ENCODE measurements at places on chromosomes 5 and 9.
A peak's percentile ranks its signal among the peaks of the same experiment; 100 is the strongest.

GRCh38 chr9:120603591-120603990, 23.6 kb upstream of the CDK5RAP2 start:
- no peak for DNase-seq

DNA sequence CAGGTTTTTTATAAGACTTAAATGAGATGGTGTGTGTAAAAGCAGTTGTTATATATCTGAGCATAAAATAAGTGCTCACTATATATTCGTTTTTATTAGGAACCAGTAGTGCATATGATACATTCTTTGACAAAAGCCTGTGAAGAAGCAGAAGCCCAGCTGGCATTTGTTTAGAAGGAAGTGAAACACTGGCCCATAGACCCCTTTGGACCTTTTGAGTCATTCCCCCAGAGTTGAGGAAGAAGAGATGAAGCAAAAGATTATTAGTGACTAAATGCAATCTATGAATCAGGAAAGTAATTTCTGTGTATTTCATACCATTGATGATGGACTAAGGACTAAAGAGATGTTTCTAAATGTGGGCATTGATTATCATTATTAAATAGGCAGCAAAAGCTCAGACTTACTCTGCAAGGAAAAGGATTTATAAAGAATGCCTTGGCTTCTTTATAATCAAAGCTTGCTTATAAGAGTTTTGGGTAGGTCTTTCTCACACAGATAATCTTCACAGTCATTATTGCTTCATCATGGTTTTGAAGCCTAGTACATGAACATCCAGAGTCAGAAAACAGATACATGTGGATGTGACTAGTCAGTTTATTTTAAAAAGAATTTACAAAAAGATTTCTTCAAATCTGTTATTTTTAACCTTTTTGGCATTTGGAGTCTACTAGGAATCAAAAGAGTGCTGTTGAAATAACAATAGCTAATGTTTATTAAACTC, 16.9 kb upstream of the FER start:
- peak; percentile 8 for DNase-seq

DNA sequence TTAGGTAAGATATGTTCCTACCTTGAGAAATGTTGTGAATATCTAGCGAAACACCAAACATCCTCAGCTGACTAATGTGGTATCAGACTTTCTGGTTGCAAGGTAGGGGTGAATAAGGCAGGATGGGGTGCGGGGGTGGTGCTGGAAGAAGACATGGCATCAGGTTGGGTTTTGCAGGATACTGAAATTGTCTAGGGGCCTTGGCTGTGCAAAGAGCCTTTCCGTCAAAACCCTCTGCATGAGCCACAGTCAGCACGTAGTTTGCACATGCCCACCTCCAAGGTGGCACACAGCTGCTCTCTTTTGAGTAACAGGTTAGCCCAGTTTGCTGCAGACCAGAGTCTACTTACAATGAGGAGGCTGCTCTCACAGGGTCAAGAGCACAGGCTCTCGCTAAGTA, 42.0 kb downstream of the SFXN1 start:
- no peak for DNase-seq

DNA sequence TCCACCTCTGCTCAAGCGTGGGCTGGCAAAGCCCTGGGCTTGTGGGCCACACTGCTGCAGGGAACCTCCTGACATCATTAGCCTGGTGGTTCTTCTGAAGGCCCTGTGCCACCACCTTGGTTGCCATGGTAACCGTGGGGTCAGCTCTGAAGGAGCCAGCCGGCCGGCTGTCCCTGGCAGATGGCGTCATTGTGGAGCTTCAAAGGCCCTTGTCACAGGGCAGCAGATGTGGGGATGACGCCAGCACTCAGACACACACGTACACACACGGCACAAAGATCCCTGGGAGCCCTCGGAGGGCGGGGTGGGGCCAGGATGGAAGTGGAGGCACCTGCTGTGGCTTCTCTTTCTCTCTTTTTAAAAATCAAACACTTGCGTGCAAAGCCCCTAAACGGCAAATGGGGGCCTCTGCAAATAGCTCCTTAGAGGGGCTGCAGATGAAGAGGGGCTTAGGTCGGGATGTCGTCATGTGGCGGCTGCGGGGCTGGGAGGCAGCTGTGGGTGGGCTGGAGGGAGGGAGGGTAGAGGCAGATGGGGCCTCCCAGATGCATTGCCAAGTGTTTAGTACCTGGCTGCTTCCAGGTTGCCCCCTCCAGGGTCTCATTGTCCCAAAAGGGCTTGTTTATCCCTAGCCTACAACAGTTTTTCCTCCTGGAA, 19.5 kb upstream of the RPL26L1 start:
- DNase-seq: no peak

DNA sequence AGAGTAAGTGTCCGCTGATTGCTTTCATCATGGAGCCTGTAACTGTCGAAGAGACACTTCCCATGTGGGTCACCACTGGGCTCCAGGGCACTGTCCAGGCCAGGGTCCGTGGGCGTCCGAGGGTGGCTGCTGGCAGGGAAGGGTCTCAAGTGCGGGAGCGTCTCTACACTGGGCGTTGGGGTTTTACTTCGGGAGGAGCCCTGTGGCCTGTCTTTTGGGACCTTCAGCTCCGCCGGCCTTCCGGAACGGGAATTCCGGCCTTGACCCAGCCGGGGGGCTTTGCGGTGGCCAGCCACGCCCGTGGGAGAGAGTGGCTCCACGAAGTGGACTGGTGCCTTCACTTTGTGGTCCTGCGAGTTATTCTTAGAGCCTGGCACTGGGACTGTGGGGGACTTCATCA, 86.2 kb downstream of the CAMSAP1 start:
- DNase-seq: no peak

DNA sequence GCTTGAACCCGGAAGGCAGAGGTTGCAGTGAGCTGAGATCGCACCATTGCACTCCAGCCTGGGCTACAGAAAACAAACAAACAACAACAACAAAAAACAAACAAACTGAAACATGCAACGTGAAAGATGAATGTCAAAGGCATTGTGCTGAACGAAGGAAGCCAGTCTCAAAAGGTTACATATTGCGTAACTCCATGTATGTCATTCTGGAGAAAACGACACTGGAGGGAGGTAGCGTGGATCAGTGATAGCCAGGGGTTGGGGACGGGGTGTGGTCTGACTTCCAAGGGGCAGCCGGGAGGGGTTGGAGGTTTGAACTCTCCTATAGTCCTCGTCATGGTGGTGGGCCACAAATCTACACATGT, 12.1 kb upstream of the WDR5 start:
- no peak for DNase-seq

DNA sequence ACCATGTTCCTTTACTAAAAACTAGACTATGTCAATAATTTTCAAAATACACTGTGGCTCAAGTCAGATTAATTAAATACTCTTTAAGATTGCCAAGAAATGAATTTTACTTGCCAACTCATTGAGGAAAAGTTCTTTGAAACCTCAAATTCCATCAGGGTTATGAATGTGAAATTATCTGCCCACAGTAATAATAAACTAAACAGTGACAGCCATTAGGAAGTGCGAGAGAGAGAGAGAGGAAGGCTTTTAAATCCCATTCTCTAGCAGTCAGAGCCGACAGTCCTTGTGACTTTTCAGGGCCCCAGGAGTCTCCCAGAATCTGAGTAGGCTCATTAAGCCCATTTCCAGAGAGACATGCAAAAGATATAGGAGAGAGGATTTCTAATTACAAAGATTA, 236.1 kb downstream of the MARCHF11 start:
- DNase-seq: no peak

GRCh38 chr5:78886341-78887230, 98.5 kb downstream of the ARSB start:
- DNase-seq: no peak

GRCh38 chr9:14349447-14350348, 35.8 kb upstream of the NFIB start:
- no peak for DNase-seq

DNA sequence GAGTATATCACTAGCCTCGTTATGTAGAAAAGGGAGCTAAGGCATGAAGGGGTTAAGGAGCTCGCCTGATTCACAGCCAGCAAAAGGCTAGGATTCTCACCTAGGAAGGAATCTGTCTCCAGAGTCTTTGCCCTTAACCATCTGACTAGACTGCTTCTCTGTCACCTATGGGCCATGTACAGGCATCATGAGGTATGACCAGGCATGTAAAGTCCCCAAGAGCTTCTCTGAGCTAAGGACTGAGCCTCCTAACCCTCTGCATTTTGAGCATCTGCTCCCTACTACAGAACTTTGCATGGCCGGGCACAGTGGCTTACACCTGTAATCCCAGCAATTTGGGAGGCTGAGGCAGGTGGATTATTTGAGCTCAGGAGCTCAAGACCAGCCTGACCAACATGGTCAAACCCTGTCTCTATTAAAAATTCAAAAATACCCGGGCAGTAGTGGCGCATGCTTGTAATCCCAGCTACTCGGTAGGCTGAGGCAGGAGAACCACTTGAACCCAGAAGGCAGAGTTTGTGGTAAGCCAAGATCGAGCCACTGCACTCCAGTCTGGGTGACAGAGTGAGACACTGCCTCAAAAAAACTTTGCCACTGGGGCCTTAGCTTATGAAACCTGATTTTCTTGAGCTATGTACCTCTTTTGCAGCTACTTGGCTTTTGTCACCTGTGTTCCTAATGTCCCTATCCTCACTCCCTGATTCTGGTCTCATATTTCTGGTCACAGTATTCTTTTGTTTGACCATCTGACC, 33.2 kb upstream of the IL7R start:
- DNase-seq: no peak

DNA sequence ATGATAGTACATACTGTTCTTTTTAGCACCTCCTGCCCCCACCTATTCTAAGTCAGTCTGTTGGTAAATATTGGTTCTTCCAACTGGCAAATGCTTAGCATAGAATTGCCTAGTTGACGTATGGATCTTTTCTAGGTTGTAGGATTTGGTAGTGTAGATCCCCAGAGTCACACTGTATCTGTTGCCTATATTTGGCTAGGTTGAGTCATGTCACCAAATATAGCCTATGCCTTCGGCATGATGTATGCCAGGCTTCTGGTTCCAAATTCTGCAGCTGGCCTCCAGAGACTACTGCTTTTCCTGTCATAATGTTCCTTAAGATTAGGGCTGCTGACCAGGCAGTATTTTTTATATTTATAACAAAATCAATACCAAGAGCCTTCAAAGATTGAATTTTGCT, 38.2 kb downstream of the CPEB4 start:
- DNase-seq: no peak

GRCh38 chr9:32490601-32491000, 35.4 kb downstream of the RIGI start:
- no peak for DNase-seq

- no peak for DNase-seq
These were observed 80.2 kb downstream of the PTPN3 start for GRCh38 chr9:109417585-109418544.

- no peak for DNase-seq
These were observed 201.0 kb downstream of the EFNA5 start for GRCh38 chr5:107469485-107470294.

DNA sequence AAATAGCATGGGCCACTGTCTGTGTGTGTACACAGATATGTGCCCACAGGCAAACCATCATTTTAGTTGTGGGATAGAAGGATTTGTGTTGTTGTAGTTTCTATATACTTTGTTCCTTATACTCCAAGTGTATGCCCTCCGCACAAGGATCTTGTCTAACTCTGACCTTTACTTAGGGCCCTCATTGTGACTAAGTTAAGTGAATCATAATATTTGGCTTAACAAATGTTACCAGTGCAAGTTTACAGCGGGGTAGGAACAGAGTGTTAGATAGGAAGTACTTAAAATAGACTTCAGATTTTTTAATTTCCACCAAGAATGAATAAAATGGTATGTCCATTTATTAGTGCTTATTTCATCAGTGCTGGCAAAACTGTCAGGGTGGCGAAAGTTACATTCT, 29.5 kb upstream of the CYFIP2 start:
- DNase-seq: no peak

DNA sequence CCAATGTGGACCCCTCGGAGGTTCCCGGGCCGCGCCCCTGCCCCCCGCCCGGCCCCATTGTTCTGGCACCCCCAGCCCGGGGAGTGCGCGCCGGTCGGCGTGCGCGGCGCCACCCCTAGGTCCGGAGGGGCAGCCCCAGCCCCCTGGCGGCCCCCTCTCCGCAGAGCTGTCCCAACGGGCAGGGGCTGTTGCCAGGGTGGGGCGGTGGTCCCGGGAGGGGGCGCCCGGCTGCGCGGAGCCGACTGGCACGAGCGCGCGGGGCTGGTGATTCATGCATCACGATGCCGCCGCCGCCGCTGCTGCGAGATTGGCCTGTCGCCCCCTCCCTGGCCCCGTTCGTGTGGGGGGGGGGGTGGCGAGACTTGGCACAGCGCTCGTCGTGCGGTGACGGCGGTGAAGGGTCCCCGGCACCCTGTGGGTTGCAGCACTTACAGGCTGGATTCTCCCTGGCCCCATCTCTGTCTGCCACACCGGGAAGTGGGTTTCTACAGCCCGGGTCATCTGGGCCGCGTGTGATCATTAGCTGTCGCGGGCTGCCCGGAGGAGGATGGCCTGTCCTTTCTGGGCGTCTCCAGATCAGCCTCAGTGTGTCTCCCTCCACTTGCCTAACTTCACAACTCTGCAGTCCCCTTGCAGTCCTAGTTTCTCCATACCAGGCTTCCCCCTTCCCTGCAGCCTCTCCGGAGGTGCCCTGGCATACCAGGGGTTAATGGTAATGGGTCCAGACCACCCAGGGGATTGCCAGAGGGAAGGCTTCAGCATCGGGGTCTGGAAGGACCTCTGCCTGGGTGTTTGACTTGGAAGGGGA, 858 bp downstream of the NCS1 start:
- peak; percentile 26 for DNase-seq

GRCh38 chr5:135477613-135478066, 25.5 kb upstream of the TIFAB start:
- no peak for DNase-seq

GRCh38 chr5:141845371-141845851, 32.8 kb downstream of the PCDH1 start:
- peak; percentile 21 for DNase-seq

GRCh38 chr9:109811876-109812275, 31.9 kb downstream of the PALM2AKAP2 start:
- no peak for DNase-seq

DNA sequence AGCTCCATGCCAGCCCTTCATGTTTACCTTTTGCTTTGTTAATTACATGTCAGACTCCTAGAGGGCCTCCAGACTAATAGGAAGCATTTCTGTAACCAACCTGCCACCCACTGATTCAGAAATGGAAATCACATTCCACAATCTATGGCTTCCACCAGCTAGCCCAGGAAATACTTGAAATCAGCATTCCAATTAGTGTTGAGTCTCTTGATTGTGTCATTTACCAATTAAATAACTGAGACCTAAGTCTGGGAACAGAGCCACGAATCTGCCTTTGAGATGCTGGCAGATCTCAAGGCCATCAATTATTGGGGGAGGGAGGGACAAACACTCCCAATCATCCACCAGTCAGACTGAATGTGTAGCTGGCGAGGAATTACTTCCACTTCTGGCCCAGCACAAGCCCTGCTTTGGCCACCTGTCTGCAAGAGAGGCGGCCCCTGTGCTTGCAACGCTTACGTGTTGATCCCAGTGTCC, 27.4 kb upstream of the SAP30L start:
- DNase-seq: no peak

GRCh38 chr9:79917421-79917820, 345.7 kb downstream of the TLE4 start:
- no peak for DNase-seq

- DNase-seq: no peak
These were observed 55.1 kb downstream of the KIAA1958 start for GRCh38 chr9:112541685-112542084.

- no peak for DNase-seq
These were observed 59.1 kb upstream of the TBC1D2 start for GRCh38 chr9:98314381-98315066.
